Nucleus accumbens (tissue), 56 donors: ENCODE measurements at places on chromosomes 1 and 21.

GRCh38 chr1:13764588-13765332 lies 64.8 kb downstream of the PRDM2 start:
- no peak for DNase-seq

DNA sequence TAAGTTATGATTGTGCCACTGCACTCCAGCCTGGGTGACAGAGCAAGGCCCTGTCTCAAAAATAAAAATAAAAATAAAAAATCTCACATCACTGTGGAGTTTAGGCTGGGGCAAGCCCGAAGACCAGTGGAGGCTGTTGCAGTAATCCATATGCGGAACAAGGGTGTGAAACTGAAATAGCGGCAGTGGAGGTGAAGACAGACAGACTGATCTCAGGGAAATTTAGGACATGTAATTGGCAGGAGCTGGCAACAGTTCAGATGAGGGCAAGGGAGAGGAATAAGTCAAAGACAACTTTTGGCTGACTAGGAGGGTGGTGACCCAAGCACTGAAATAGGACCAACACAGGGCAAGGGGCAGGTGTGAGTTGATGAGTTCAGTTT lies 8.4 kb downstream of the ARMH1 start:
- no peak for DNase-seq

DNA sequence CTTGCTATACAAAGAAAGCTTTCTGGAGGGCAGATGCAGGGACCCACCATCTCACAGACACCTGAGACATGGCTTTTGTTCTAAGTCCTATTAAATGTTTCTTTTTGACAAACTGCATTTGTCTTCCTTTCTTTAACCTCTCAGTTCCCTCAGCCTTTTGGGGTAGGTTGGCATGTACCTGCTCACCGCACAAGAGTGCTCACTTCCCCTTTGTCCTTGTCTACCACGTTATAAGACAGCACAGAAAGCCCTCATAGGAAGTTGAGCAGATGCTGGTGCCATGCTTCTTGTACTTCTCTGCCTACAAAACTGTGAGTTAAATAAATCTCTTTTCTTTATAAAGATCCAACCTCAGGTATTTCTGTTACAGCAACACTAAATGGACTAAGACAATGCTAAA lies 31.9 kb upstream of the RGS21 start:
- DNase-seq, result no peak

DNA sequence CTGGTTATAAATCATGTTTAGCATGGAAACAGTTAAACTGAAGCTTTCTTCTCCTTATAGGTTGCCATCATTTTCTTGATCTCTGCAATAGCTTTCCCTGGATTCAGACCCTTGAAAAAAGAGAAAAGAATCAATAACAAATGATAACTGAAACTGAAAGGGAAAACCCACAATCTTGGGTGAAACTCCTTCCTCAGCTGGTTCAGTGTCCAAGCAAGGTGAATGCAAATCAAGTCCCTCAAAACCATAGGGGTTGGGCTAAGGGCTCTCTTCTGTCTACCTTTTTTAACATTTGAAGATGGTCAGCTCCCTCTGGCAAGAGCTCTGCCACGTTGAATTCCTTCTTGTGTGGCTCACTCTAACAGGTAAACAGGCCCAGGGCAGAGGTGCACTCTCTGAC lies 7.1 kb upstream of the ATP13A2 start:
- no peak for DNase-seq

DNA sequence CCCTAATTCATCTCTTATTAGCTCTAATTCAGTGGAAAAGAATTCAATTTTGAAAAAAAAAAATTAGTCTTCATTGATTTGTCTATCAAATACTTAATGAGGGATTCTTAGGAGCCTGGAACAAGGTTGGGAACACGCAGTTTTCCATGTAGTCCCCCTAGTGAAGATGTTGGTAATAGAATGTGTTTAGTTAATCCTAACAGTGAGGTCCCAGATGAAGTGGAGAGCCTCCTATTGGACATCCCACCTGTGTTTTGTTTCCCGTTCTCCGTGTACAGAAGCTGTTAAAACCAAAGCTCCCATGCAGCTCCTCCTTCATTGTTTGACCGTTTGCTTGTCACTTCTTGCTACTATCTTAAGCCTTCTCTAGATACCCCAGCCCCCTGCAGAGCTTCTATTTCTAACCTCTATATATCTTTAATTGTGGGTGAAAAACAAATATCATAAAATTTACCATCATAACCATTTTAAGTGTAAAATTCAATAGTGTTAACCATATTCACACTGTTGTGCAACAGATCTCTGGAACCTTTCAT lies 67.5 kb downstream of the PCNX2 start:
- DNase-seq, result no peak

GRCh38 chr1:89719502-89720306 lies 86.8 kb downstream of the LRRC8C start:
- DNase-seq, result no peak

- DNase-seq, result no peak
Measured at GRCh38 chr1:3511856-3512255, 57.4 kb downstream of the ARHGEF16 start.

- no peak for DNase-seq
Measured at GRCh38 chr1:22258698-22259097, 115.8 kb upstream of the WNT4 start.

DNA sequence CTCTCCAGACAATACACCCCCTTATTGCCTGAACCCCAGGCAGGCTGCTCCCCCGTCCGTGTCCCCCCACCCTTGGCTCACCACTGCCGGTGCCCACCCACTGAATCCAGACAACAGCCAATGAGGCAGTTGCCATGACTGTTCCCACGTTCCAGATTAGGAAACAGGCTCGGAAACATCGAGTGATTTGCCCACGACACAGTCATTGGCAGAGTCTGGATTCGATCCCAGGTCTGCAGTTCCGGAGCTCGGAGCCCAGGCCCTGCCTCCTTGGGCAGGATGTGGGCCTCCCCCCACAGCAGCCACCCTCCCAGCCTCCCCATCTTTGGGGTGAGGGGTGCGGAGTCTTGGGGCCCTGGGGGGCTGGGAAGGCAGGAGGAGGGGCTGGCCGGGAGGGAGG lies 20.3 kb upstream of the CLSTN1 start:
- DNase-seq, result peak; percentile 31

DNA sequence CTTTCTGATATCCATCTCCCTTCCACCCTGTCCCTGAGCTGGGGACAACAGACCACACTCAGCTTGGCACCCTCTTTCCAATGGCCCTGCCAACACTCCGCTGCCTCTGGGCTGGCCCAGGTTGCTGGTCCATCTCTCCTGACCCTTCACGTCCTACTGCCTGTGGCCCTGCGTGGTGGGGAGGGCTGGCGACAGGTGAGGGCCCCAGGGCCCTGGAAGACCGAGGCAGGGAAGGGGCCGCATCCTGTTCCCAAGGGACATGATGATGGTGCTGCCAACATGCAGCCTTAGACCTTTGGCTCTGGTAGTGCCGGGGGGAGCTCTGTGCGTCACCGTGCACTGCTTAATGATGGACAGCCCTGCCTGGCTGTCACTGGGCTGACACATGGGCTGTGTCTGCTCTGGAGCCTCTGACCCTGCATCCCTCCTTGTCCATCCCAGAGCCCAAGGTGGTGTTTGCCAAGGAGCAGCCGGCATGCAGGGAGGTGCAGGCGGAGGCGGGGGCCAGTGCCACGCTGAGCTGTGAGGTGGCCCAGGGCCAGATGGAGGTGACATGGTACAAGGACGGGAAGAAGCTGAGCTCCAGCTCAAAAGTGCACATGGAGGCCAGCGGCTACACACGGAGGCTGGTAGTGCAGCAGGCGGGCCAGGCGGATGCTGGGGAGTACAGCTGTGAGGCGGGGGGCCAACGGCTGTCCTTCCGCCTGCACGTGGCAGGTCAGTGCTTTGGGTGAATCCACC lies 65.2 kb downstream of the OBSCN start:
- no peak for DNase-seq

- DNase-seq, result no peak
Measured at GRCh38 chr1:70360321-70360720, 5.8 kb upstream of the ANKRD13C start.

DNA sequence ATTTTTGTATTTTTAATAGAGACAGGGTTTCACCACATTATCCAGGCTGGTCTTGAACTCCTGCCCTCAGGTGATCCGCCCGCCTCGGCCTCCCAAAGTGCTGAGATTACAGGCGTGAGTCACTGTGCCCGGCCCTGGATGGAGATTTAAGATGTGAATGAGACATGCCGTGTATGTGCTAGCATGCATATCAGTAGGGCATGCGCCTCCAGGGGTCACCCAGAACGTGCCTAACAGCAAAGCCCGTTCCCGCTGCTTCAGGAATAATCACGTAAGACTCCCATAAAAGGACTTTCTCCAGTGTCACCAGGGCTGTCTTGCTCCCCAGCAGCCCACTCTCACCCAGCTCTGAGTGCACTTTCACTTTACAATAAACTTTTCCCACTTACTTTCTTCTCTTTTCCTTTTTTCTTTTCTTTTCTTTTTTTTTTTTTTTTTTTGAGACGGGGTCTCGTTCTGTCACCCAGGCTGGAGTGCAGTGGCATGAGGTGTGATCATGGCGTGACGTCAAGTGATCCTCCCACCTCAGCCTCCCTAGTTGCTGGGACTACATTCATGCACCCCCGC lies 46.9 kb upstream of the DISP3 start:
- DNase-seq, result no peak

DNA sequence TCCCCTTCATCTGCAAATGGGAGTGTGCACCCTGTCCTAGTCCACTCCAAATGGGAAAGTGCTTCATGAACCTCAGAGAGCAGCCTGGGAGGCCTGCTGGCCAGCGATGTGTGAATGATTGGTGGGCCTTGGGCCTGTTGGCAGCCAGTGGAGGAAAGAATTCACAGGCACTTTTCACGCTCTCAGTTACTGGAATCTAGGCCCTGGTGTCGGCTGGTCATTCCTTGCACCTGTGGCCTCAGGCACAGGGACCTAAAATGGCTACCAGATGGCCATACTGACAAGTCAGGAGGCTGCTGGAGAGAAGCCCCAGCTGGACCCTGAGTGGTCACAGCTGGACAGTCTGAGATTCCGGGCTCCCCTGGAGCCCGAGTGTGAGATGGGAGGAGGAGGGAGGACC lies 18.4 kb upstream of the EDN2 start:
- no peak for DNase-seq

- DNase-seq, result no peak
Measured at GRCh38 chr1:213884942-213885341, 102.8 kb upstream of the PROX1 start.

- no peak for DNase-seq
Measured at GRCh38 chr1:243731974-243732625, 117.9 kb downstream of the AKT3 start.

GRCh38 chr1:224252479-224252878 lies 69.4 kb downstream of the DEGS1 start:
- DNase-seq, result no peak

- DNase-seq, result no peak
Measured at GRCh38 chr1:28927648-28928313, 13.4 kb downstream of the EPB41 start.

GRCh38 chr1:226972931-226973330 lies 32.8 kb downstream of the COQ8A start:
- DNase-seq, result no peak

- DNase-seq, result no peak
Measured at GRCh38 chr1:203512848-203513584, 19.1 kb downstream of the OPTC start.

DNA sequence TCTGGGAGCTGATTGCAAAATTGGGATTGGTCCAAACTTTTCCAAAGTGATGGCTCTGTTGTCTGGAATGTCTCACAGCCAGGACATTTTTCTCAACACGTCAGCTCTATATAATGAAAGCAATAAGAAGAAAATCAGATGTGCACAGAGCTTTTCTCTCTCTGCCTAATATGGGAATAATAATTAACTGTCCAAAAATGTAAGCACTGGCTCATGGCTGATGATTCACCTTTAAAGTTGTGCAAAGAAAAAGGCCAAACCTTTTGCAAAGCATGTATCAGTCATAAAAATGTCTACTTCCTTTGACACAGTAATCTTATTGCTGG lies 30.4 kb downstream of the ZNF281 start:
- DNase-seq, result no peak

DNA sequence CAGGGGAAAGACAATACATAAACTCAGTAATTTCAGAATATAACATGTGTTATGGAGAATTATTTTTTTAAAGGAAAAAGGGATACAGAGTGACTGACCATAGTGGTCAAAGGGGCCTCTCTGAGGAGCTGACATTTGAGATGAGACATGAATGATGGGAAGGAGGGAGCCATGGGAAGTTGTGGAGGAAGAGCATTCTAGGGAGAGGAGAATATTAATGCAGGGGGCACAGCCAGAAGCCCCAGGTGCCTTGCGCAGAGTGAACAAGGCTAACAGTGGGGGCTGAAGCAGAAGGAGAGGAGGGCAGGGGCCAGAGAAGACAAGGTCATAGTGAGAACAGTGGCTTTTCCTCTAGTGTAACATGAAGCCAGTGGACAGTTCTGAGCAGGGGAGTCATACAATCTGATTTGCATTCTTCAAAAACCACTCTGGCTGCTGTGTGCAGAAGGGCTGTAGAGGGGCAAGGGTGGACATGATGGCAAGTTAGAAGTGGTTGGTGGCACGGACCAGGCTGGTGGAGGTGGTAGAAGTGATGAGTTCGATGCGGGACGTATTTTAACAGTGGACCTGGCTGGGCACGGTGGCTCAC lies 28.2 kb upstream of the IFNLR1 start:
- DNase-seq, result no peak

DNA sequence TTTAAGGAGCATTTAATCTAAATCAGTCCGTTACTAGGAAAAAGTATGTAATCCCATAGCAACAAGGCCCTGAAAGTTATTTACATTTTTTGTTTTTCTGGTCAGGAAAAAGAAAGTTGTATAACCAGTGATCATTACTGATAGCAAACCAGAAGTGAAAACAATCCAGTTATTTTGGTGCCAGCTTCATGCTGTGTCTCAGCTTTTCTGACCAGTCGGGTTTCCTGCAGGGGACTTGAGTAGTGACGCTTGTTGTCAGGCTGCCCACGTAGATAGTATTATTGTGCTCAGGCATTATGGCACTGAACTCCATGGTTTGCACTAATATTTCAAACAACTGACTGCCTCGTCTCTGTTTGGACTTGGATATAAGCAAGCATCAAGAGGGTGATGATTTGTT lies 55.2 kb downstream of the SASS6 start:
- no peak for DNase-seq

GRCh38 chr1:59971464-59971911 lies 44.9 kb upstream of the CYP2J2 start:
- peak; percentile 11 for DNase-seq

GRCh38 chr1:208312706-208313105 lies 68.5 kb upstream of the PLXNA2 start:
- DNase-seq, result no peak

GRCh38 chr1:27357281-27358037 lies 9.3 kb downstream of the MAP3K6 start:
- DNase-seq, result peak; percentile 42

DNA sequence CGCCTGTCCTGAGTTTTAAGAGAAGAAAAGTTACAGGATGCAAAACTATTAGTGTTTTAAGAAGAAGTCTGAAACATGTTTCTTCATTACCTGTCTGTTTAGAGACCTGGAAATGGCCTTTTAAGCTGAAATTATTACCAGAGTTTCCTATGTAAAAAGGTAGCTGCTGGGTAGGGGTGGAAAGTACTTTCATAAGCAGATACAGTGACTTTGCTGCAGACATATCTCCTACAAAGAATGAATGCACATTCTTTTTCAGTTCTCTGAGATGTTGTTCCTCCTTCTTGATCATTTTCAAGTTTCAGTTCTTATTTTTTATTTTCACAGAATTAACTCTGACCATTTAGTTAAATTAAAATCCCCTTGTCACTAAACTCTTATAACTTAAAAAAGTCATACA lies 1329.6 kb downstream of the KCNT2 start:
- no peak for DNase-seq

GRCh38 chr1:94855307-94855700 lies 35.1 kb downstream of the SLC44A3 start:
- no peak for DNase-seq
